NCI-H2029 (cell line): ENCODE measurements at places on chromosomes 2 and 18.

- no peak for DNase-seq
Observed at GRCh38 chr2:236915186-236915585, 170.5 kb upstream of the COPS8 start.

DNA sequence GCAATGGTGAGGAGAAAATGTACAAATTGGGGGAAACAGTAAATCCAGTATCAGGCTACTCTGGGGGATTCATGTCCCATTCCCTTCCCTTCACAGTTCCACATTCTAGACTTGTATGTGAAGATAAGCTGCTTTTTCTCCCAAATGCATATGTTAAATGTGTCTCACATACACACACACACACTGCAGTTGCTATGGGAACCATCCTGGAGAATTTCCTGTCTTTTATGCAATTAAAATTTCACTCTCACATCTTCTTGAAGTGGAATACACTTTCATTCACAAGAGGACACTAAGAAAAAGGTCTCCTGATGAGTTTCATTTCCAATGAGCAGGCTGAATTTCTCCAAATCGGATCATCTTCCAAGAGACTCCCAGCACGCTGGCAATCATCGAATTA is 366.0 kb downstream of the LRATD1 start:
- DNase-seq = no peak

DNA sequence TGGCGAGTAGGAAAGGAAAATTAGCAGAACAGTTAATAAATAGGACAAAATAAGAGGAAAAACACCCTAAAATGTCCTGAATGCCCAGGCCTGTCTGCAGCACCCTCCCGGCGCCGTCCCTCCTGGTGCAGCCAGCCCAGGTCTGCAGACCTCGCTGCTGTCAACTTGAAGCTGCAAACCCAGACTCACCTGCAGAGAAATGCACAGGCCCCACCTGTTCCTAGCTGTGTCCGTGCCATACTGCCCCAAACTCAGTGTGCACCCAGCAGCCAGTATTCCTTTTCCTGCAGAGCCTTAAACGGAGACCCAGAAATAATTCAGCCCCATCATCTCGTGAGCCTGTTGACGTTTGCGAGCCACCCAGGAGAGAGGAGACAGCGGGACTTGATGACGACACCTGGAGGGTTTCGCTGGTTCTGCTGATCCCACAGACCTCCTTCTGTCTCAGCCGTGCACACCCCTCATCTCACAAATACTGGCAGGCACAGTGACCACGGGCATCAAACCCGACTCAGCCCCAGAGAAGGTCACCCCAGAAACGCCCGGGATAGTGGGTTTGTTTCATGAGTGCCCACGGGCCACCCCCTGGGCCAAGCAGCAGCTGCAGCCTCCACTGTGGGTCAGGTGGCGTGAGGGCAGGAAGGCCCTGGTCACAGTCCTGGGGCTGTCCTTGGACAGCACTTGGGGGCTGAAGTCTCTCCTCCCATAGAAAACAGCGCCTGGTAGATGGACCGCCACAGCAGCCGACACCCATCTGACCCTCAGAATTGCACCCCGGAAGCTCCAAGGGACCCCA is 239.5 kb upstream of the SALL3 start:
- no peak for DNase-seq

DNA sequence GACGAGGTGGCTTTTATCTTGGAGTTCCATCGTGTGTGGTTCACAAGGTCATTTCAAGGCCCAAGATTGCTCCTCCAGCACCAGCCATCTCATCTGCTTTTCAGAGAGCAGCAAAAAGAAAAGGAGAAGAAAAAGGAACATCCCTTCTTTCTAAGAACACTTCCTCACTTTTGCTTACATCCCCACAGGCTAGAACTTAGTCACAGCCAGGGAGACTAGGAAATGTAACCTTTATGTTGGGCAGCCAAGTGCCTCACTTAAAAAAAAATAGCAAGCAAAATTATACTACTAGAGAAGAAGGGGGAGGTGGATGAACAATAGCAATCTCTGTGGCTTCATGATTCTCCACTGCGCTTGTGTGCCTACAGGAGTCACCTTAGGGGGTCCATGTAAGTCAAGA is 141.8 kb downstream of the SMAD2 start:
- no peak for DNase-seq

DNA sequence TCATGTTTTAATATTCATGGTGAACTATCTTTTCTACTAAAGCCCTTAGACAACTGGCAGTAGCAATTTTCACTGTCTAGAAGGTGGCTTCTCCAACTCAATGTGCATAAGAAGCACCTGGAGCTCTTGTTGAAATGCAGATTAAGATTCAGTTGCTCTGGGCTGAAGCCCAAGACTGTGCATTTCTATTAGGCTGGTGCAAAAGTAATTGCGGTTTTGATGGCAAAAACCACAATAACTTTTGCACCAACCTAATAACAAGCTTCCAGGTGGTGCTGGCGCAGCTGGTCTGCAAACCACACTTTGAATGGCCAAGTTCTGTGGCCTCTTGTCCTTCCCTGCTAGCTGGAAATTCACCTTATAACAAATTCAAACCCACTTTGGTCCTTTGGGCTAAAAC is 26.7 kb upstream of the VPS54 start:
- no peak for DNase-seq

- no peak for DNase-seq
Observed at GRCh38 chr18:55811925-55812324, 223.9 kb upstream of the TCF4 start.

- no peak for DNase-seq
Observed at GRCh38 chr2:50763776-50764175, 268.2 kb downstream of the NRXN1 start.

GRCh38 chr2:240936106-240936505 is 30.0 kb downstream of the CROCC2 start:
- no peak for DNase-seq

GRCh38 chr2:113886479-113887008 is 3.3 kb upstream of the ACTR3 start:
- no peak for DNase-seq

GRCh38 chr2:200077210-200077650 is 121.8 kb downstream of the MAIP1 start:
- DNase-seq = no peak

DNA sequence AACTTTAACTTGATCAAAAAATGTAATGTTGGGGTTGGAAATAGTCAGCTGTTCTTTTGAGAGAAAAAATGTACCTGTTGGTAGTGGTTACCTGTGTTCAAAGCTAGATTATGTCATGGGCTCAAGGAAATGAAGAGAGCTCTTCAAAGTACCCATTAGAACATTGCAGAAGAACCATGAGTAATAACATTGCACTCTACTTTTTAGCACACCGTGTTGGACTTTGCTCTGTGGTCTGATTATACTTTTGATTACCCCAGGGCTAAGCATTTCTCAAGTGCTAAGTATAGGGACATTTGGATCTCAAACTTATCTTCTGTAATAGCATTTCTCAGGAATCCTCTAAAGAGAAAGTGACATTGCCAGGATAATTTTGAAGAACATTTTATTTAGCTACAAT is 1122.8 kb upstream of the CELF4 start:
- no peak for DNase-seq

DNA sequence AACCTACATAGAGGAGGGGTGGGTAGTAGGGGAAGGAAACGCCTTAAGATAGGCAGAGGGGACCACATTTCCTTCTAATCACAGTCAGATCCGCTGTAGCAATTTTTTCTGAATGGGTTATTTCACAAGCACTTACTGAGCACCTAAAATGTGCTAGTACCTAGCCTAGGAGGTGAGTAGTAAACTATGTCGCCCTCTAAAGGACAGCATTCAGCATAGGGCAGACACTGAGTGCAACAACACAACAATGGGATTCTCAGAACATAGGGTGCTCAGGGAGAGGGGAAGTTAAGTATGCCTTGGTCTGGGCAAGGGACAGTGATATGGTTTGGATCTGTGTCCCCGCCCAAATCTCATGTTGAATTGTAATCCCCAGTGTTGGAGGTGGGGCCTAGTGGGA is 166.1 kb upstream of the RAB6C start:
- no peak for DNase-seq

DNA sequence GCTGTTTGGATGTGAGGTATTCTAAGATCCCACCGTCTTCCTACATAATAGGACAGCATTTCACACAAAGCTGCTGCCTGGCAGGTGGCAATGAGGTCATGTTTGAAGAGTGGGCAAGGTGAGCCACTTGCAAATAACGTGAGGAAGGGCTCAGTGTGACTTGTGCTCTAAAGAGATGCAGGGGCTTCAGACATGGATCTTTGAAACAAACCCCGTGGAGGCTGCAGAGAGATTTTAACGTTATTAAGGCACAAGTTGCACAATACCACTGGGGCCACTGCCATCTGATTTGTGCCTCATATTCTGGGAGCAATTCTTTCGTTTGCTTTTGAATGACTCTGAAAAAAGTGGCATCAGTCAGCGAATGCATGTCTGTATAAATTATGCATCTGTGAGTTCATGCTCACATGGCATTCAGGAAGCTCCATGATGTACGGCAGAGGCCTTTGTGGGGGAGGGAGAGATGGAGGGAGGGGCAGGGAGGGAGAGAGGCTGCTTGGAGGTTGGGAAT is 362.0 kb downstream of the SOX11 start:
- peak; percentile 13 for DNase-seq

DNA sequence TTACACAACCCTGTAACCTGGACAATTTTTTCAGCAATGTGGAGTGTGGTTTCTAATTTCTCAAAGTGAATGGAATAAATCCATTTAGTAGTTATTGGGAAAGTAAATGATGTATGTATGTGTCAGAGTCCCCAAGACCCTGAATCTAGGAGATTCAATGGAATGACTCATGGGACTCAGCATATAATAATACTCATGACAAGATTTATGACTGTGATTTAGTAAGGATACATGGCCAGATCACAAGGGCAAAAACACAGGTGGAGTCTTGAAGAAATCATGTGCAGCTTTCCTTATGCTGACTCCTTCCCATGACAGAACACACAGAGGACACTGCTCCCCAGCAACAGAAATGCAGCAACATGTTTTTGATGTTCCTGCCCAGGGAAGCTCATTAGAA is 1877.7 kb upstream of the LRRTM1 start:
- no peak for DNase-seq

DNA sequence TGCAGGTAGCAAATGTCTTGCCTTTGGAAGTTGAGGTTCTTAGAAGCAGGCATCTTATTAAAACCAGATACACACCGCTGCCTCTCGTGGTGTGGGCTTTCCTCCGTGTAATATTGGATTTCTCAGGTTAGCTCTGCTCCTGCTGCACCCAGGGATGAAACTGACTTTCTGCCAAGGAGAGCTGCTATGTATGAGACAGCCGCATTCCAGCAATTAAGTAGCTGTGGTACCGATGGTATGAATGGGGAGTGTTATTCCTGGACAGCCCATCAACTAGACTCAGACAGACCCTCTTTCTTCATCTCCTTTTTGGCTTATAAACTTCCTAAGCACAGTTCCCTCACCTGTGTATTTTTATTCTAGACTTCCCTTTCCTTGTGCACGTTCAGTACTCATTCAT is 6.8 kb upstream of the EHD3 start:
- DNase-seq = no peak

DNA sequence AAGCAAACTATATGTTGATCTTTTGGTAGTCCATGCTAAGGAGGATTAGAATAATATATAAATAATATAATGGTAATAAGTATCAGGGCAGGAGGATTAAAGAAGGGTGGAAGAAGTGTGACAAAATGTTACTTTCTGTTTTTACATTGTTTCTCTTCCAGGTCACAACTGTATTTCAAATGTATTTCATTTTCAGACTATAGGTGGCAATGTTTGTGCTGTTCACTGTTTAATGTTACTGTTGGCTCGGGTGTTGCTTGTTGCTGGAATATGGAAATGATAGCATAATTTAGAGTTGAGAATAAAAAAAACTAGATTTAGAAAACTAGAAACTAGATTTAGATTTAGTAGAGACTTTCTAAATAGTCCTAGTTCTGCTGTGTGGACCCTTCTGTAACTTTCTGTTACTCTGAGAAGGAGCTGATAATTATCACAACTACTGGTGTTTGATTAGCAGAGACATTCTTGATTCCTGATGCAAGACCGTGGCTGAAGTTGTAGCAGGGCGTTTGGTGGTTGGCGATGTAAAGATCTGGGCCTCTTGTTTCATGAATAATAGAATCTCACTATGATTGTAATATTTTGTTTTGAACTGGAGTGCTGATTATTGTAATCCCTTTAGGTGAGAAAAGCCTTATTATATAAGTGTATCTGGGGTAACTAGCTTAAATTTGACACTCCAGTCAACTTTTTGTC is 7.9 kb downstream of the NEDD4L start:
- DNase-seq = no peak

DNA sequence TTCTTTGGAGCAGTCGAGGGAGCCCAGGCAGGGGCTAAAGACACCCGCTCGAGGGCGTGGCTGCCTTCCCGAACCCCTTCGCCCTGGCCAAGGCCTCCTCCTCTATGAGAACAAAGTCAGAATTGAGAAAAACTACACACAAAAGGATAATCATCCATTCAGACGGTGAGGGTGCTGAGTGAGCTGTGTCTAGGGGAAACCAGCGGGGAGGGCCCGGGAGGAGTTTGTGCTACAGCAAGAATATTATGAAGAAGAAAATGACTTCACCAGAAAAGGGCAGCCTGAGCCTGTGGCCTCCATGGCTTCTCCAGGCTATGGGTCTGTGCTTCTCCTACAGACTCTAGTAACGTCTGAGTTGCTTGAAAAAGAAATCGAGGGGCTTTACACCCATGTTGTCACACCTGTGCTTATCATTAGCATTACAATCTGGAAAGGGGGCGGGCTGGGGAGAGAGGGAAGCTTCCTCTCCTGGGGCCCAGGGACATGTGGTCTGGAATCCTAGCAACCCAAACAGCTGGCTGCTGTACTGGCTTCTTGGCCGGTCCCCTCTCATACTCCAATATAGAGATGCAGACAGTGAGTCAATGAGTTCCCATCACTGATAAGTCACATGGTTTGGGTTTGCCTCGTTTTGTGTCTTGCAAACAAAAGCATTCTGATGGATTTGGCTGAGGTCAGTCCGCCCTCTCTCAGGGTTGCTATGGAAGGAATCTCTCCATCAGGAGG is 52.0 kb upstream of the ARL4C start:
- DNase-seq = no peak

- peak; percentile 13 for DNase-seq
Observed at GRCh38 chr18:45621061-45621511, 5.8 kb downstream of the SLC14A2 start.

DNA sequence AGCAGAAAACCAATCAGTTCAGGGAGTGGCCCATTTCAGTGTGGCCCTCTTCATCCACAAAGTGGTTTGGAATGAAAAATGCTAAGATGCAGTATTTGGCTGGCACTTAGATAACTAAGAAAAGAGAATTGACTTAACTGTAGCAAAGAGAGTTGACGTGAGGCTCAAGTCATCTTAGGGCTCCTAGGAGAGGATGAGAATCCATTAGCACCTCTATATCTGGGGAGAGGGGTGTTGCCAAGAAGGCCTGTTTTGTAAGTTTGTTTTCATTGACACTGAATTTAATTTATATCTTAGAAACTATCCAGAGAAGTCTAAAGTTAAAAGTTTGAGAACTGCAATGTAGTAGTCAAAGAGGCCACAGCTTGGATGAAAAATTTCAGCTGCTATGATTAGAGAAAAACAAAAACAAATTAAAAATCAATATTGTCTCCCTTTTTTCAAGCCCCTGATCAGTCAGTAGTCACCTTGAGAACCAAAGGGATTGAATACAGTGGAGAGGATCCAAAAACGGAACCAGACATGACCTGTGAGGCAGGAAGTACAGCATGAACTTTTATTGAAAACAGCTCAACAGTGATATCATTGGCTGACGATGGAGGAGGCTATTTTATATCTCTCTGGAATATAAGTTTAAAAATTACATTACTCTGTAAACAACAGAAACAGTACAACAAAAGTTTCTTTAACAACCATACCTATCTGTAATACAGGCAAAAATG is 52.7 kb downstream of the PHLPP1 start:
- DNase-seq = no peak

GRCh38 chr18:58419587-58420199 is 209.2 kb downstream of the ALPK2 start:
- DNase-seq = no peak

- no peak for DNase-seq
Observed at GRCh38 chr2:202237787-202238233, 587 bp downstream of the SUMO1 start.
